ENCODE measurements at places on chromosomes 3 and 15. TPM values are rescaled to one million over a fixed set of nuclear protein-coding genes. Genes with fewer than 3 reads are reported as not detected.
A peak's percentile ranks its signal among the peaks of the same experiment; 100 is the strongest.

DNA sequence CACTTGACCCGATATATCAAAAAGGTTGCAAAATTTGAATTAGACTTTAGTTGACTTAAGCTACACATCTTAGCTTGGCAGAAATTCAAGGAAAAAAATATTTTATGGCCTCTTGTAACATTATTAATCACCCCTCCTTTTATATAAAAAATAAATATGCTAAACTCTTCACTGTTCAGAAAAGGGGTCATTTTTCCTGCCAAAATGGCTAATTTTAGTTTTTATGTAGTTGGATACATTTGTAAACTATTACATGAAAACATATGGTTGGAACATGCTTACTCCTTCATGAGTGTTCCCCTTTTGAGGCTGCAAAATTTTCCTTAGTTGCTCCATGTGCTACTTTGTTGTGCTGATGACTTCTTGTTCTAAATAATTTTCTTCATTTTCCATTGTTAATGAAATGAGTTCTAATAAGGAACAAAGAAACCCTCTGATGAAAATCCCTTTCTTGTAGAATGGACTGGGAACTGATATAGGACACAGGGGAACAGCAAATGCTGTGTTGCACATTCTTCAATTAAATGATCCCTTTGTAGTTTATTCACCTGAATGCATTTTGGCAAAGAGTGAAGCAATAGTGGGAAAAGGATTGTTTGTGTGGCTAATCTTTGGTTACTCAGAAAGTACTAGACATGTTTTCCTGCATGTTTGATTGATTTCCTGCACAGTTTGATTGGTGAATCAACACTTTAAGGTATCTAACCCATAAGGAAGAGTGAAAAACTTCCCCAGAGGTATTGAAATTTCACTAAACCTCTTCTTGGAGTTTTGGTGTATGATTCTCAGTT, 349.3 kb downstream of the TIGIT start:
- DNase-seq, result no peak

The PPP1R2 gene
- total RNA-seq, result 81.5 TPM

DNA sequence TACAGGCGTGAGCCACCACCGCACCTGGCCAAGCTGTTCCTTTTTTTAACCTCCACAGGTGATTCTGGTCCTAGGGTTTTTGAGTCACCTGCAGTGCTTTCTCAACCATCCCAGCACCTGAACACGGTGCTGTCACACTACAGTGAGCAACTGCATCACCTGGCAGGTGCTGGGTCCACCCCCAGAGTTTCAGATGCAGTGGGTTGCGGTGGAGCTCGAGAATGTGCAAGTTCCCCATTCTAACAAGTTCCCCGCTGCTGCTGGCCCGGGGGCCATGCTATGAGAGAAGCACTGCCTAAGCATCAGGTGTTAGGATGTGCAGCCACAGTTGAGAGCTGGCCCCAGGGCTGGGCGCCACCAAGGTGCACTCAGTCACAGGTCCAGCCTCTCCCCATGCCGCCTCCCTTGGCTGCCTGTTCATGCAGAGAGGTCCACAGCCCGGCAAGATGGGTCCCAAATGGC, 18.0 kb downstream of the ISG20 start:
- no peak for DNase-seq

DNA sequence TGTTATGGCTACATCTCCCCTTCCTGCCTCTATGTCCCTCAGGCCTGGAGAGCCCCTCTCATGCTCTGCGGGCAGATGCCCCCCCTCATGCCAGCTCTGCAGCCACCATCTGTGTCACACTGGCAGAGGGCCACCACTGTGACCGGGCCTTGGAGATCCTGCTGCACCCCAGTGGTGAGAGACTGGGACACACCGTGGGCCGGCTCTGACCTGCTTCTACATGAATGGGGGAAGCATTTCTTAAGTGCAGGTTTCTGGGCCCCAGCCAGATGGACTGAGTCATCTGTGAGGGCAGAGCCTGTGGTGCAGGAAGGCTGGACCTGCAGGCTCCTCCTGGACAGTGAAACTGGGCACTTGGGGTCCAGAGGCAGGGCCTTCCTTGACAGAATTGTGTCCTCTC, 4.8 kb downstream of the VWA5B2 start:
- peak; percentile 67 for DNase-seq
